Stimulated activated naive B cell treated with anti-CD40 and anti-IgM and Interleukin-4, amounts not matched to agents 10 μg/mL and 1 μg/mL and 100 μg/mL, for 72 hours (primary cell): ENCODE measurements at places on chromosomes 7 and 10.

DNA sequence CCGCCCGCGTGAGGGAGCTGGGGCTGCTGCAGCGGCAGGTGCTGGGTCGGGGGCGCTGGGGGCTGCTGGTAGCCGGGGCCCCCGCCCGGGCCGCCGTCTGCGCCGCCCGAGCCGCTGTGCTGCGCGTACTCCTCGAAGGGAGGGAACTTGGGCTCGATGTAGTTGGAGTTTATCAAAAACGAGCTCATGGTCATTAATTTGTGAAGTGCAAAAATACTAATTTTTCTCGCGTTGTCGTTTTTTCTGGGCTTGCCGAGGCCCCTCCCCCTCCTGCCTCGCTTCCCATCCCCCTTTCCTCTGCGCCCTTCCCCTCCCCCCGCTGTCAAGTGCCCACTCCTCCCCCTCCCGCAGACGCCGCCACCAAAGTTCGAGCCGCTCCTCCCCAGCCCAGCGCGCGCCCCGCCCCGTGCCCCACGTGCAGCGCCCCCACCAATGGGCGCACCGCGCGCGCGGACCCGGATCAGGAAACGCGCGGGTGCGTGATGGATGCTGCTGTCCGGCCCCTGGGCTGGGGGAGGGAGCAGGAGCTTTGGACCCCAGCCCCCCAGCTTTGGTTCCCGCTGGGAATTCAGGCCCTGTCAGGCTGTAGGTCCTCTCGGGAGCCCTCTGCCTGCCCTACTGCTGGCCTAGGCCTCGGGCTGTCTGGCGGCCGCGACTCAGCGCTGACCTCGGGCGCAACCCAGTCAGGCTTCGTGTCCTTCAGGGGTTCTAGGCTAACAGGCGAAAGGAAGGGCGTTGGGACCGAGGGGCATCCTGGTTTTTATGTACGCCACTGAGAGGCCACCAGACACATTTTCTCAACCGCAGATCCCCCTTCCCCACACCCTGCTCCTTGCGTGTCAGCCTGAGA lies at the start of gene HOXA4:
HOXA4 (minus strand) TSS at position 218 of the 850 bp plus-strand sequence; CDS start at position 194, 24 bp downstream.
- DNase-seq, result peak; percentile 66

DNA sequence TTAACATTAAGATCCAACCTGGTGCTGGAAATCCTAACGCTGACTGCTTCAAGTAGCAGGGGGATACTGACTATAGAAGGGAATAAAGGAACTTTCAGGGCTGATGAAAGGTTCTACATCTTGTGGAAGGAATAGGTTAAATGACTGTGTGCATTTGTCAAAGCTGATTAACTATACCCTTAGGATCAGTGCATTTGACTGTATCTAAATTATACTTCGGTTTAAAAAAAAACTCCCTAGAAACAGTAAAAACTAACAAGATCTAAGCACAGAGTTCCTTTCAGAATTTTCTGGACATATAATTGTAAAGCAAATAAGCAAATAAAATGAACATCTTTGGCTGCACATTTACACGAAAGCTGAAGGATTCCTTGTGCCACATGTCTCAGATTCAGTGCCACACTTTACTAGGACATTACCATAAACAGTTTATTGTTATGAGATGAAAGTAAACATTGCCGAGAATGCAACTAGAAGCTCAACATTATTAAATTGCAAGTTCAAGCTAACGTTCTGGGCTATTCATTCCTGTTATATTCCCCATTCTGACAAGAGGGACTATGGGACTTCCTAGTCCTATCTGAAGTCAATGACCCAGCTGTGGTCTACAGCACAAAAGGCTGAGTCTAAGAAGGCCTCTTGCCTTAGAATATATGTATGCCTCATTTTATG lies 20.7 kb downstream of the ANK3 start:
- DNase-seq, result no peak

DNA sequence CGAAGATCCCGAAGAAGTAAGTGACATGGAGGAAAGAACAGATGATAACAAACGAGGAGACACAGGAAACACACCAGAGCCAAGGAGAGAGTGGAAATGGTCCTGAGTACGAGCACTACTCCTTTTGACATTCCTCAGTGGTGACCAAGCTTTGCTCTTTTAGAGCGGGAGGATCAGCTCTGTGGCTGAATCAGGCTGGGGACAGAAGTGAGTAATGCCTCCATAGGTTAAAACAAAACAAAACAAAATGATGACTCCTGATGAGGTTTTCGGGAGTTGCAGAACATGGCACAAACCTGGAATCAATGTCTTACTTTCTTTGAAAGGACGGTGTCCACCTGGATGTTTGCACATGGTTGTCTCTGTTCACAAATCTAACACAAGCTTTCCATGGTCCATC lies 30.3 kb upstream of the TCF7L2 start:
- no peak for DNase-seq

DNA sequence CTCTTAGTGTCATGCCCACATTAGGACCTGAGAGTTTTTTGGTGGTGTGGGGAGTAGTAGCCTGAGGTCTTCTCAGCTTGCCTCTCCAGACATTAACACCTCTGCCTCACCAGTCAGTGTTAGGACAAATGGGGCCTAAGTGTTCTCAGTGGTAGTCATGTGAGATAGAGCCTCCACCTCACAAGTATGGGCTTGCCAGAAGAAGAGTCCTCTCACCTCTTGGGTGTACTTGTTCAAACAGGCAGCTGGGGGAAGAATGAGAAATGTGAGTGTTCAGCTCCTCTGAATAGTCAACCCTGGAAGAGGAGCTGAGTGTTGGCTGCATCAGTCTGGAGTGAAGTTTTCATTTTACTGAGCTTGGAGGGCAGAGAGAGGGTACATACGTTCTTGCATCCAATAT lies 464.6 kb downstream of the POM121L12 start:
- no peak for DNase-seq

DNA sequence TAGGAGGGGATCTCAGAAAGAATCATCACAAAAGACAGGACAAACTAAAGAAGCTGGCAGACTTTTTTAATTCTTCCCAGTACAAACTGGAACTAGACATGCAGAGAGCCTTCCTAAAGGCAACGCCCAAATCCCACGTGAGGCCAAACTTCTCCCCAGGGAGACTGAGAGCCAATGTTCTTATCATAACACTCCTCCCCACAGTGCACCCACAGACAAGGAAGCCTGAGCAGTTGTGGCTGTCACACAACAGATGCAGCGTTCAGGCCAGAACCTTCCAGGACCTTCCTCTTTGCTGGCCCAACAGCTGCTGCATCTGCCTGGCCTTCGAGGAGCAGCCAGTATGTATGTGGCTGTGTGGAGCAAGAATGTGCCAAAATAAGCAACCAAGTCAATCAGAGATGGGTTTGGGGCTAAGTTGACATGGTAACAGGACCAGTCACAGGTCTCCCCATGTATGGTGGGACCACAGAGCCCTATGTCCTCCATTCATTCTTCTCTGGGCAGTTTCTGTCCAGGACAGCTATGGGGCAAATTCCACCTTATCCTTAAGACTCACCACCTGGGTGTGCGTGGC lies 34.9 kb downstream of the SRPK2 start:
- DNase-seq, result peak; percentile 55

DNA sequence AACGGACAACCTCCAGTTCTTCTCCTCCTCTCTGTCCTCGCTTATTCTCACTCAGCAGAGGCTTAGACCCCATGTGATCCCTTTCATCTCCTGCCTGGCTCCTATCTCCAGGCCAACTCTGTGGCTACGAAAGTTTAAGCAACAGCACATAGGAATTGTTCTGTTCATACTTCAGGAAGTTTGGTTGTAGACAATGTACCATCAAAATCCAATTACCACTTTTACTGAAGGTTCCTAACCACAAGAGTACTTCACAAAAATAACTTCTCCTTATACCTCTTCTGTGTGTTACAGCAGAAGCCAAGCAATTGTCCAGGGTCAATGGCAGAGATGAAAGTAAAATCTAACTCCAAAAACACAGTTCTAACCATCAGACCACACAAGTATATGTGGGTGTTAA lies 80.0 kb downstream of the SLC25A13 start:
- DNase-seq, result no peak

DNA sequence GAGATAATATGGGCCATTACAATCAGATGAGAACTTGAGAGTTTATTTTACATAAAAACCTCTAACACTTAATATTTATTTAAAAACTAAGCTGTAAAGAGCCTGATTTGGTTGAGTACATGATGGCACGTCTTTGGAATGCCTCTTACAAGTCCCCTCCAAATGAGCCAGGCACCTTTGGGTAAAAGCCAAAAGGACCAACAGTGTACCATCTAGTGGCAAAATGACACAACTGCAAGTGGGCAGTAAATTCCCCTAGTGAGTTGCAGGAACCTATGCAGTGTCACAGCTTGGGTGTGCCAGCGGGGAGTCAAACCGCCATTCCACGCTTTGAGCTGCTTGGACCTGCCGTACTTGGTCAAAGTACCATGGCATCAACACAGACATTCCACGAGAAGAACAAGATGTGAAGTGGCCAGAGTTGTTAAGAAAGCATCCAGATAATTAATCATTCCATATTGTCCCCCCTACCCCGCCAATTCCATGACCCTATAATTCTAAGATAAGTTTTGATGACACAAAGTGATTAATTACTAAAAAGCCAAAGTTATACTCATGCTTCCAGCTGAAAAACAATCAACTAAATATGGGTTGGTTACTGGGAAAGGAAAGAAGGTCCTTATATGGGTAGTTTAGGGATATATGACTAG lies 115.2 kb downstream of the SORBS1 start:
- peak; percentile 34 for DNase-seq

GRCh38 chr10:111473361-111473760 lies 396.5 kb downstream of the ADRA2A start:
- DNase-seq, result no peak

DNA sequence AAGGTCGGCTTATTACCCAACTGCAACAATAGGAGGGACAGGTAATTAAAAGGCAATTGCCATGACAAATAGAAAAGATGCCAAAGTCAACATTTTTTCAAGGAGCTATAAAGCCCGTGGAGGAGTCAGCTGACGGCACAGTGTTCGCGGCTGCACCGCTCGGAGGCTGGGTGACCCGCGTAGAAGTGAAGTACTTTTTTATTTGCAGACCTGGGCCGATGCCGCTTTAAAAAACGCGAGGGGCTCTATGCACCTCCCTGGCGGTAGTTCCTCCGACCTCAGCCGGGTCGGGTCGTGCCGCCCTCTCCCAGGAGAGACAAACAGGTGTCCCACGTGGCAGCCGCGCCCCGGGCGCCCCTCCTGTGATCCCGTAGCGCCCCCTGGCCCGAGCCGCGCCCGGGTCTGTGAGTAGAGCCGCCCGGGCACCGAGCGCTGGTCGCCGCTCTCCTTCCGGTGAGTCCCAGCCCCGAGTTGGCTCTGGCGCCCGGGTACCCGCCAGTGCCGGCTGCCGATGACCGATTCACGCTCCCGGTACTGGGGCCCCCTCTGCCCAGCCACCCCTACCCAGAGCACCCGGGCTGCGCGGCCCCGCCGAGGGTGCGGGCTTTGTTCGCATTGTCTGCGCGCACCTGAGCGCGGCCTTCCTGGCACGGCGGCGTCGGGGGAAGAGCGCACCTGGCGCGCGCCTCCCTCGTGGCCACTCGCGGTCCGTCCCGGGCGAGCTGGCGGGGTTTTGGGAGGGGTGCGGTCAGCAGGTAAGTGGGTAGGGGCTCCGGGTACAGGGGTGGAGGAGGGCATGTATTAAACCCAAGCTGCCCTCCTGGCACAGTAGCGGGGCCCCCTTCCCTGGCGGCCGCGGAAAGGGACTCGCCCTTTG lies at the start of gene VWA2:
VWA2 (plus strand) TSS at position 138 of the 877 bp plus-strand sequence. CDS start 9,460 bp downstream, outside the sequence.
- peak; percentile 7 for DNase-seq

DNA sequence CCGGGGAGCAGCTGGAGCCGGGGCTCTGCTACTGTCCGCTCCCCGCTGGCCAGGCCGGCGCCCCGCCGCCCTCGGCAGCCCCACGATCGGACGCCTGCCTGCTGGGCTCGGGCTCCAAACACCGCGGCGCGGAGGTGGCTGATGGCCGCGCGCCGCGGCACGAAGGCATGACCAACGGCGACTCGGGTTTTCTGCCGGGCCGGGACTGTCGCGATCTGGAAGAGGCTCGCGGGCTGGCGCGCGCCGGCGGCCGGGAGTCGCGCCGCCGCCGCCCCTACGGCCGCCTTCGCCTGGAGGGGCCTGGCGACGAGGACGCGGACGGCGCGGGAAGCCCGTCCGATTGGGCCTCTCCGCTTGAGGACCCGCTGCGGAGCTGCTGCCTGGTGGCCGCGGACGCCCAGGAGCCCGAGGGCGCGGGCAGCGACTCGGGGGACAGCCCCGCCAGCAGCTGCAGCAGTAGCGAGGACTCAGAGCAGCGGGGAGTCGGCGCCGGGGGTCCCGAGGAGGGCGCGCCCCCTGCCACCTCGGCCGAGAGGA lies 570 bp downstream of the TBC1D12 start:
- DNase-seq, result peak; percentile 61

GRCh38 chr10:16612981-16613355 lies 91.3 kb upstream of the C1QL3 start:
- no peak for DNase-seq

- DNase-seq, result no peak
Measured at GRCh38 chr7:140674356-140674800, 1.6 kb downstream of the ADCK2 start.

DNA sequence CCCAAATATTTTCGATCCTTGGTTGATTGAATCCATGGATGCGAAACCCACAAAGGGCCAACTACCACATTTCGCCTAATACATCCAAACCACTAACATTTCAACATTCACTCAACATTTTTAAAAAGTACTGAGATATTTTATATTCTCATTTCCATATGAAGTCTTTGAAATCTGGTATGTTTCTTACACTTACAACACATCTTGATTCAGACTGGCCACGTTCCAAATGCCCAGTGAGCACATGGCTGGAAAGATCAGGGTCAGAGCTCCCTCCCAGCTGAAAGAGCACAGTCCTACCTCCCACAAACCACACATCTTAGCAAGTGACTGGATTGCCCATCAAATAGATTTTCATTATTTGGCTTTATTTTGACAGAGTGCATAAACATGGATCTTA lies 18.9 kb downstream of the NCAPG2 start:
- DNase-seq, result no peak

DNA sequence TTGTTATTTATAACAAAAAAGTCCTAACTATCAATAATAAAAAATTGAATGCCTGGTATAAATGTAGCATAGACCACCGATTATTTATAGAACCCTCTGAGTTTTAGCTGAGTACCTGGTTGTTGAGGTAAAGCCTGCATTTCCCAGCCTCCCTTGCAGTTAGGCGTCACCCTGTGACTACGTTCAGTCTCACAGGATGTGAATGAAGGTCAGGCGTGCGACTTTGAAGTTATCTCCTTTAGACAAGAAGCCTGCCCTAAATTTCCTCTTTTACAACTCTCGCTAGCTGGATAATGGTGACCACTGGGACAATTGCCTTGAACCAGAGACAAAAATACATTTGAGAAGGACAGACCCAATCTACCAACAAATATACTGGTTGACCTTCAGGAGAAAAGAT lies 67.5 kb upstream of the TES start:
- no peak for DNase-seq

DNA sequence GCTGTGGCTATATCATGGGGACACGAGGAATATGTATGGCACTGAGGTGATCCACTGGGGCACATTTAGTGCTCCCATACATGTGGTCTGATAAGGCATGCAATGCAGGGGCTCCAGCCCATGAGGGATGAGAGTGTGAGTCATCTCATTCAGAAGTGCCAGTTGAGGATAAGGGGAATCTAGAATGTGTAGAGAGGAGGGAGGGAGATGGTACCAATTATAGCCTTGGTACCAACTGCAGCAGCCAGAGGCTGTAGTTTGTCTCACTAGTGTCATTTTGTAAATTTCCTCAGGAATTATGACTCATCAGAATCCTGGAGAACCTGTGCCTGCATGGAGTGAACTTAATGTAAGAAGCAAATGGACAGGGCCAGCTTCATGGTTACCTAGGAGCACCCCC lies 46.2 kb downstream of the LAMB4 start:
- no peak for DNase-seq

- no peak for DNase-seq
Measured at GRCh38 chr7:21984042-21984441, 38.3 kb upstream of the CDCA7L start.

GRCh38 chr7:127881564-127881963 lies 149.7 kb downstream of the LRRC4 start:
- DNase-seq, result no peak

GRCh38 chr7:45700556-45700955 lies 126.4 kb downstream of the ADCY1 start:
- DNase-seq, result no peak
